Activated CD4-positive, CD25-positive, alpha-beta regulatory T cell treated with anti-CD3 and anti-CD28 coated beads, Interleukin-2, amount 50 U/mL, for 16 hours (primary cell): ENCODE measurements at places on chromosomes 11 and 22.

DNA sequence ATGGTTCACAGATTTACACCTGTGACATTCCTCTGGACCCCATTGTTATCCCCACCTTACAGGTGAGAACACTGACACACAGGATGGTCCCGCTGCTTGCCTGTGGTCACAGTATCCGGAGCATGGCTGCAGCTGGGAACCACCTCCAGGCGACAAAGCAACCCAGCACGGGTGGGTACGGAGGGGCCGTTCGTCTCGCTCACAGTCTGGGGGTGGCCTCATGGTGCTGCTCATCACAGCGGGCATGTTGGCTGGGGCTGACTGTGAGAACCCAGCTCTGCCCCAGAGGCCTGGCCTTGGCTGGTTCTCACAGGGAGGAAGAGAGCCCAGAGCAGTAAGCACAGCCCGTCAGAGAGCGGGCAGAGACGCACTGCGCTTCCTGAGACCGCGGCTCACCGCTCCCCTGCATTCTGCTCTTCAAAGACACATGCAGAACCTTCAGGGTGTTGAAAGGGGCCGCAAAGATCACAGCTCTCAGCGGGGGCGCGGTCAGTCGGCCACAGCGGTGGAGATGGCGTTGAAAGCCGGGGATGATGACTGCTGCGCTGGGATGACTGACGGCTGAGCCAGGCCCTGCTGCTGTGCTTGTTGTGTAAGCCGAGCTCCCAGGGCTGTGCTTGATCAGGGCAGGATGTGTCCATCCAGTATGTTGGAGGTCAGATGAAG lies 423.0 kb downstream of the BRD1 start:
- DNase-seq: no peak

DNA sequence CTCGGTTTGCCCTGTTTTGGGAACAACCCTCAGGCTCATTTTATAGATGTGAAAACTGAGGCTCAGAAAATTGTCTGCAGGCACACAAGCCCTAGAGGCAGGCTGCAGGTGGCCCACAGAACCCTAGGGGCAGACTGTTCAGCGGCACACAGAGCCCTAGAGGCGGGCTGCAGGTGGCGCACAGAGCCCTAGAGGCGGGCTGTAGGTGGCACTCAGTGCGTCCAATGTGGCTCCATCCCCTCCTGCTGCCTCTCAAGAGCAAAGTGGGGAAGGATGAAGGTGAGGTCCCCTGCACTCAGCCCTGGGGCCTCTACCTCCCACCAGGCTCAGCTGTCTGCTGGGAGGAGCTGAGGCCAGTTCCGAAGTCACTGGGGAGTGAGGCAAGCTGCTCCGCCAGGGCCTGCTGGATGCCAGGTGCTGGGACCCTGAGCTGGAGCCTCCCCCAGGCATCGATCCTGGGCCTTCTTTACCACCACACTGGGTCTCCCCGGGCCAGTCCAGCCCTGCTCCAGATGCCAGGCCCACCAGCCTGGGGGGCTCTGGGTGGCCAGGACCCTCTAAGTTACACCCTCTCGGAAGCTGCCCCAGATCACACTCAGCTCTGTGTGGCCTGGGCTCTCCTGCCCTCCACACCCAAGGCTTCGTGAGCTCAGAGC lies 2.3 kb downstream of the ACY3 start:
- no peak for DNase-seq

DNA sequence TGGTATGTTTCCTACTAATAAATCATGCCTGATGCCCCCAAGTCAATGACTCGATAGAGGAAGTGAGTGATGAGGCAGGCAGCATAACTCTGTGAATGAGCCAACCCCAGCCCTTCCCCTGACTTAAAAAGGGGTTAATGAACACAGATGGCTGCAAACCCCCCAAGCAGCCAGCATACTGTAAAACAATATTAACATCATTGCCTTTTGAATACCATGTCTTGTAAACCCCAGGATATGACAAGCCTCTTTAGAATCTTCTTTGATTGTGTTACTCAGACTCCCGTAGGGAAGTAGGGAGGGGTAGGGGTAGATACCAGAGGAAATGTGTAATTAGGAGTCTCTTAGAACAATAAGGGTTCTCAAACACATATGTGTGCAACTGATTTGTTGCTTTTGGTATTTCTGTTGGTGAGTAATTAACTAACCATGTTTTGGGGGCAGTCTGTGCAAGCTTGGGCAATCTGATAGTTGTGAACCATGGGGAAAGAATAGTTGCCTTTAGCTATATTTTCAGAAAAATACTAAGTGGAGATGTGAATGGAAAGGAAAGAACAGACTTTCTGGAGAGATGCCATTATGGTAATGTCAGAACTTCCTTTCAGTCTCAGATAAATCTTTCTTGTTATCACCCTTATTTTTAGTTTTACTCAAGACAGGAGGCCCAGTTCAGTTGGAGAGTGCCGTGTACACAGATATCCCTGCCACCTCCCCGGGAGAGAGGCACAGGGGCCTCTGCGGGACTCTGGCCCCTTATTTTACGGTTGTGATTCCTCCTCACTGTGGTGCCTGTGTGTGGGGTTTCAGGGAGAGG lies 701.8 kb downstream of the NTM start:
- DNase-seq: no peak

GRCh38 chr11:135046986-135047385 lies 634.9 kb upstream of the B3GAT1 start:
- DNase-seq: no peak

- no peak for DNase-seq
These were observed 23.2 kb downstream of the ADORA2A start for GRCh38 chr22:24450610-24451009.

DNA sequence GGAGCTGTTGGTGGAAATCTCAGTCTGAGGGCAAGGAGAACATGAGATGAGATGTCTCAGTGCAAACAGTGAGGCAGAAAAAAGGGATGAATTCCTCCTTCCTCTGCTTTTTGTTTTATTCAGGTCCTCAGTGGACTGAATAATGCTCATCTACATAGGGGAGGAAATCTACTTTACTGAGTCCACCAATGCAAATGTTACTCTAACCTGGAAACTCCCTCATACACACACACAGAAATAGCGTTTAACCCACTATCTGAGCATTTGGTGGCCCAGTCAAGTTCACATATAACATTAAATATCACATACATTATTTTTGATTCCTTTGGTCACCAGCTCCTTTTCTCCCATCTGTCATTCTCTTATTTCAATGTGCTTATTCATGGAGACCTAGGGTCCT lies 418.8 kb downstream of the TMEM135 start:
- no peak for DNase-seq

DNA sequence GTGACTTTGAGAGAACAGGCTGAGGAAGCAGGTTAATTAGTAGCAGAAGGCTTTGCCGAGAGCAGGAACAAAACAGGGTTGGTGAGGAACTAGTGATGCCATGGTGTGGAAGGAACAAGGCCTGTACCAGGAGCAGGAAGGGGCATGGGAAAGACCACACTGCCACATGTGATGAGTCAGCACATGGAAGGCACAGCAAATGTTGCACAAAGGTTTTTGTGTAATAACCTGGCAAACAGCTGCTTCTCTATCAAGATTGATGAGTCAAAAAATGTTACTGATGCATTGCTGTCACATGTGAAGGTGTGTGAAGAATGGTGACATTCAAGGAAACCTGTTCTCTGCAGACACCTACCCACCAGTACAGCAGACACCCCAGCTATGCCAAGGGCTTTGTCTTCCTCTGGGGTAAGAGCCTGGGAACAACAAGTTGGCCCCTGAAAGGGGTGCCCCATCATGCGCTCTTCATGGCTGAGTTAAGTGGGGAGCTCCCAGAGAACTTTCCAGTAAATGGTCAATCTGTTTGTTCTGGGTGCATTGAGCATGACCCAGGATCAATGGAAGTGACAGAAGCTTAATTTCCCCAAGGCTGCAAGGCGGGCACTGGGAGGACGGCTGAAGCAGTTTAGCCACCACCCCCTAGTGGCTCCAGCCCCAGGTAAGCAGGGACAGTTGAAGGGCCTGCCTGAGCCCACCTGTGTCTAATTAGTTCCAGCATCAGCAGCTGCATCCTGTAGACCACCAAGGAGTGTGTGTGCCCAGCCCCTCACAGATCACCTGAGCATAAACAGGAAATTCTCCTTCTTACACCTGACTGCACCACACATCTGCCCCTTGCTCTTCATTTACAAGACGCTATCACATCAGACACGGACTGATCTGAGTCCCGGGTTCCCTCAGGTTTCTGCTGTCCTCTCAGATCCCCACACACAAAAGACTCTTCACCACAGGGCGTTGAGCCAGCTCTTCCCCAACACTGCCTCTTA lies 47.6 kb downstream of the GGTLC2 start:
- DNase-seq: no peak

GRCh38 chr11:1573077-1573902 lies 1.2 kb upstream of the DUSP8 start:
- no peak for DNase-seq

DNA sequence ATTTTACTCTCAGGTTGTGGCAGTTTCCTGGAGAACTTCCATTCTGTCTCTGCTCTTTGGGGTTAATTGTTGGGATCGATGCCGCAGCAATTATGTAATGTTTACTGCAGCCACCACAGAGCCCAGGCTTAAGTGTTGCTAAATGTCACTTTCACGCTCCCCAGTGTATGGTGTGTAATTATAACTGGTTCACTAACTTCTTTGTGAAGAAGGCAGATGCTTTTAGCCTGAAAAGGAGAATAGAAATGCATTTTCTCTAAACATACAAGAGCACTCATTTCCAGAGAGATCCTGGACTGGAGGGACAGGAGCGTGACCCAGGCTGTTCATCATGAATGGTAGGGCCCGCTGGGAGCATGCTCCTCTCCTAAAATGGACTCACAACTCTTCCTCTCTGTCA lies 132.2 kb upstream of the PLET1 start:
- no peak for DNase-seq

DNA sequence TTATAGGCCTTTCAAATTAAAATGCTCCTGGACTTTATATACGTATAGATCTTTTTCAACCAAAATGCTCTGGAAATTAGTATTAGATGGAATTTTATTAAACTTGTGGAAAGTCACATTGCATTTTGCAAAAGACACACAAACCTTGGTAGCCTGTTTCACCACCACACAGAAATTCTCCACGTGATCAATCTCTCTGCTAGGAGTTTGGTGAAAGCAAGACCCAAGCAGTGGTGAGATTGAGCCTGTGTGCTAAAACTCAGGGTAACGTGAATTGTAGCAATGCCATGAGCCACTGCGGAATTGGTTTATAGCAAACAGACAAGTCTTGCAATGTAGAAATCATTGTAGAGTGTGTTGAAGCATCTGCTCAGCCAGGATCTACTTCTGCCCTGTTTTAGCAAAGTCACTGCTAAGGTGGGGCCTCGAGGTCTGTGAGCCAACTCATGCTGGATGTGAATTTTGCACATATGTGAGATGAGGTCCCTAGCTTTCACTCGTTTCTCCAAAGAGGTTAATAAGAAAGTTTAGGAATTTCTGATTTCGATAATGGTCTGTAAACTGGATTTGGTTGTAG lies 184.8 kb downstream of the DBX1 start:
- no peak for DNase-seq

DNA sequence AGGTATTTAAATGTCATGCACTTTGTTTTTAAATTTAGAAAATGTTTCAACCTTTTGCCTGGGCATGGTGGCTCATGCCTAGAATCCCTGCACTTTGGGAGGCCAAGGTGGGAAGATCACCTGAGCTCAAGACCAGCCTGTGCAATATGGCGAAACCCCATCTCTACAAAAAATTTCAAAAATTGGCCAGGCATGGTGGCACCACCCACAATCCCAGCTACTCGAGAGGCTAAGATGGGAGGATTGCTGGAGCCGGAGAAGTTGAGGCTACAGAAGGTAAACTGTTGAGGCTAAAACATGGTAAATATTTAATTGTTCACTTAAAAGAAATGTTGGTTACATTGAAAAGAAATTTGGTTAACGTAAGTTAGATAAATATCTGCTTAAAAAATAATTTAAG lies 108.4 kb upstream of the IGLL5 start:
- DNase-seq: no peak

DNA sequence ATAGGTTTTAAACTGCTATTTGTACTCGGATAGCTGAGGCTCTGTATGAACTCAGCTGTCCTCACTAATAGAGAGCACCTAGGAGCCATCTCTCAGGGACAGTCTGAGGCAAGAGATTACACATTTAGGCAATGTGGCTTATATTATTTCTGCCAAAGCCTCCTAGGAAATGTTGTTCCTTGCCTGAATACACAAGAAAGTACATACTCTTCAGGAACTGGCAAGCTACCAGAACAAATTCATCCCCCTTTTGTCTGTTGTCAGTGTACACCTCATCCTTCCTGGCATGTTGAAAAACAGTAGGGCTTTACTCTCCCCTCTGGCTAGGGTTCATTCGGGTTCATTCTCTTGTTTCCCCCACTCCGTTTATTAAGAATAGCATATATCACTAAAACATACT lies 615.9 kb upstream of the FAT3 start:
- no peak for DNase-seq

DNA sequence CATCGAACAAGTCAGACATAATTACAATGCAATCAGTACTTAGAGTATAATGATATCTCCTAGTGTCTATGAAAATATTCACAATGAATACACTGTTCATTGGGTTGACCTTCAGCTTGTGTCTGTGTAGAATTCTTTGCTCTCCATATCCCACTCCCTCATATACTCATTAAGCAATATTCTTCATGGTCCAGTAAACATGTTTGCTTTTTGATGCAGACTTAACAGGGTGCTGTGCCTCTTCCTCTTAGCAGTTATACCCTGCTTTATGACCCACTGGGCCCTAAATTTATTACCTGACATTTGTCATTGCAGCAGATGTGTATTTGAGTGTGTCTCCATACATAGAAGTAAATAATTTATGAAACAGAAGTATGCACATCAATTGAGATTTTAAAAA lies 352.5 kb upstream of the CCDC179 start:
- no peak for DNase-seq

GRCh38 chr22:50567721-50568252 lies 5.1 kb upstream of the SYCE3 start:
- DNase-seq: no peak

DNA sequence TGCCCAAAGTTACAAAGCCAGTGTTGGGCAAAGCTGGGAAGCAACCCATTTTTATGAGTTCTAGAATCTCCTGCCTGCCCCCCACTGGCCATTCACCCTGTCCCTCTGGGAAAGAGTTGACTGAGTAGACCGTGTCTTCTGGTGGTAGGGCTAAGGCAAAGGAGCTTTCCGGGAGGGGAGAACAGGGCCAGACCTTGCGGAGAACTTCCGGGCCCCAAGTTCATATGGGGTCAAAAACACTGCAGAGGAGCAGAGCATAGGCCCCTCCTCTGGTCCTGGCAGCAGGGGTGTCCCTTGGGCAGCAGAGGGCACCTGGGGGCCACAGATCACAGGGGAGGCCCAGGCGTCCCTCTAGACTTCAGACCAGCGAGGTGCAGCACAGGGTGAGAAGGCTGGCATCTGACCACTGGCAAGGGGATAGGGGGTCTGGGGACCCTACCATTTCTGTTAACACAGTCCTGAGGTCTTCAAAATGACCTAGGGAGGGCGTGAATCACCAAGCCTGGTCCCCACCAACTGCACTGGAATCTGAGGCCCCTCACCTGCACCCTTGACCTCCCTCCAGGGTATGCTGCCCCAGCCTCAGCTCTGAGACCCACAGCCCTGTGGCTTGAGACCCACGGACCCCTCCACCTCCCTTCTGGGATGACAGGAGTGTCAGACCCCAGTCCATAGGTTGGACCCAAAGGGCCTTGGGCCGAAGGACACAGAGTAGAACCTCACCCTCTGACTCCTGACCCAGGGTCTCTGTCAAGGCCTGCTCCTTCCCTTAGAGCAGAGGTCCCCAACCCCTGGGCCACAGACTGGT lies 1.3 kb upstream of the ARAP1 start:
- no peak for DNase-seq

GRCh38 chr11:72227316-72228228 lies 3.0 kb downstream of the INPPL1 start:
- DNase-seq: no peak

GRCh38 chr22:38412435-38413084 lies 42.4 kb downstream of the KCNJ4 start:
- no peak for DNase-seq
